Activated T-helper 1 cell treated with Interleukin-2 at 50 U/mL for 16 hours (primary cell): ENCODE measurements at places on chromosomes 11 and 22.

DNA sequence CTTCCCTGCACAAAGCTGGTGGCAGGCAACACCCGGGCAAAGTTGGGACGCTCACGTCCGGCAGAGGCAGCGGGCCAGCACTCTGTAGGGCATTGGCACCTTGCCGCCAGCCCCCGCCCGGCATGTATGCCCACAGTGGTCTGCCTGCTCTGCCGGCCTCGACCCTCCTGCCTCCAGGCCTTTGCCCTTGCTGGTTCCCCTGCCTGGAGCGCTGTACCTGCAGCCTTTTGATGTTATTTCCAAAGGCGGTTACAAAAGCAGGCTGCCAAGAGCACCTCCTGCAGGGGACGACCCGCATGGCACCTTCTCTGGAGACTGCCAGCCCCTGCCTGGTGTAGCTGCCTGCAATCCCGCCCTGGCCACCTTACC, 56.5 kb upstream of the SHISAL1 start:
- no peak for DNase-seq

DNA sequence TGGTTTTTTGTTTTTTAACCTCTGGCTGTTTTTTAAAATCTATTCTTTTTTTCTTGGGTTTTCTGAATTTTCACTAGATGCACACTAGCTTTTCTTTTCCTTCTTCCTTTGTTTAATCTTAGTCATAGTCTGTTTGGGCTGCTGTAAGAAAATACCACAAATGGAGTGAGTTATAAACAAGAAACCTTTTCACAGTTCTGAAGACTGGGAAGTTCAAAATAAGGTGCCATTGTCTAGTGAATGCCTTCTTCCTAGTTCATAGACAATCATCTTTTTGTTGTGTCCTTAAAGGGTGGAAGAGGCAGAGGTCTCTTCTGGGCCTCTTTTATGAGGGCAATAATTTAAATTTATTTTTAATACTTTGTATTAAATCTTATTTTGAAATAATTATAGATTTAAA, 532.9 kb upstream of the ANO5 start:
- DNase-seq, result no peak

- DNase-seq, result no peak
Observed at GRCh38 chr11:7079545-7080135, 9.2 kb upstream of the RBMXL2 start.

- no peak for DNase-seq
Observed at GRCh38 chr22:20646415-20646814, 127.5 kb upstream of the SERPIND1 start.

DNA sequence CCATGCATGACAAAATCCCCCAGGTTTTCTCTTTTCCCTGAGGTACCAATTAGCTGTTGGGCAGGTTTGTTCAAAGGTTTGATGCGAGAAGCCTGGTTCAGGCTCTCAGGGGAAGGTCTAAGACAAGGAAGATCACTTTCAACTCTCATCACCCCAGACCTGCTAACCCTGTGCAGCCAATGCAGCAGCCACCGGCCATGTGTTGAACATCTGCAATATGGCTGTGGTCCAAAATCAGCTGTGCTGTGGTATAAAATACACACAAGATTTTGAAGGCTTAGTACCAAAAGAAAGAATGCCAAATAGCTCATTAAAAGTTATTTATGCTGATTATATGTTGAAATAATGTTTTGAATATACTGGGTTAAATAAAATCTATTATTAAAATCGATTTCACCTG, 58.5 kb downstream of the SMCO4 start:
- no peak for DNase-seq

DNA sequence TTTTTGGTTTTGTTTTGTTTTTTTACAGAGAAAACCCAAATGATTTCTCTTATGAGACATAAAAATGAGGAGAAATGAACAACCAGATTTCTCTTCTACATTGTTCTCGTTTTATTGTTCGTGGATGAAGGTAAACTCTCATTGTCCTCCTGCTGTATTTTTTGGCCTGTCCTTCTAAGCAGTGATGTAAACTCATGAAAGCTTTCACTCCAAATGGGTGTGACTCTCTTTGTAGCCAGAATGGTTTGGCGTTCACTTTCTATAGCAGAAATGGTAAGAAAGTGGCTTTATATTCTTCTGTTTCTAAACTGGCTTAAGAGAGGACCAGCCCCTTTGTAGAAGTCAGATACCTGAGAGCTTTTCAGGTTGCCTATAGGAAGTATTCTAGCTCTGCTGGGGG, 15.5 kb upstream of the BMAL1 start:
- DNase-seq, result no peak

DNA sequence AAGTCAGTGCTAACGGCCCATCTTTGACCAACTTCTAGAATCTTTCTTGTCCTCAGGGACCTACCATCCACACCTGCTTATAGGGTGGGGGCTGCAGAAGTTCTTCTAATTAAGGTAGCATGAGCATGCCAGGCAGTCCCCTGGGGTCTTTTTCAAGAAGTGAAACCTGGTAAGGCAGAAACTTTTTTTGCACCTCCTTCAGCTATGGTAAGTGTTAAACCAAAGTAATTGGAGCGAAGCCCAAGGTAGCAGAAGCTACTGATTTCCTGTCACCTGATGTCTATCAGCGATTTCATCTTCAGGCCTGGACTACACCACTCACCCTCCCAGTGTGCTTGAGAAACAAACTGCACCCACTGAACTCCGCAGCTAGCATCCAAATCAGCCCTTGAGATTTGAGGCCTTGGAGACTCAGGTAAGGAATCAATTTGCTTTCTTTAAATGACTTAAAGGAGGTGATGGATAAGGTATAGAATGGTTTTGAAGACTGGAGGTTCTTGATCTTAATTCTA, at the start of gene MS4A1:
Gene MS4A1, plus strand, starts transcription at position 317 of the 512 bp plus-strand sequence. CDS start 6,528 bp downstream, outside the sequence.
- no peak for DNase-seq

DNA sequence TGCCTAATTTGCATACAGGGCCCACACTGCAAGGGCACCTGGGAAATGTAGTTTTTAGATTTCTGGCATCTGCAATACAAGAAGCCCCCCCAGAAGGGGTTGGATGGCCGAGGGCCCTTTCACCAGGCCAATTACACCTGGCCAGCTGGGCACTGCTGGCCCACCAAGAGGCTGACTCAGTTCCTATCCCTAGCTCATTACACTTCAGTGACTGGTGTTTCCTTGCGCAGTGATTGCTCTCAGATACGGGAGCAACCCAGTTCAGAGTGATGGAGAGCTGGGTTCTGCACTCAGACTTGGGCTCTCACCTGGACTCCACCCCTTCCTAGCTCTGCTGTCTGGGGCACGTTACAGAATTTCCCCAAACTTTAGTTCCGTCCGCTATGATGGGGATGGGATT, 81.1 kb upstream of the SHANK2 start:
- no peak for DNase-seq

DNA sequence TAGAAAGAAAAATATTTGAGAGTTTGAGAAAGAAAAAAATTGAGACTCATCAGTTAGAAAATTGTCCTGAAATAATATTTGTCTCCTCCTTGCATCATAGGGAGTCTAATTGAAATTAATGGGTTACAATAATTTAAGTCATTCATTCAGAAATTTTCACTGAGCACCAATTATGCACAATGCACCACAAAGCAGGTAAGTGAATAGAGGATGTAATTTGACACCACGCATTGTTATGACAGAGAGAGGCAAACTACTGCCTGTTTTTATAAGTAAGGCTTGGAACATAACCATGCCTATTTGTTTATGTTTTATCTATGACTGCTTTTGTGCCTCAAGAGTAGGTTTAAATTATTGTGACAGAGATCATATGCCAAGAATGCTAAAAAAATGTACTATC, 537.9 kb upstream of the FAT3 start:
- DNase-seq, result no peak

DNA sequence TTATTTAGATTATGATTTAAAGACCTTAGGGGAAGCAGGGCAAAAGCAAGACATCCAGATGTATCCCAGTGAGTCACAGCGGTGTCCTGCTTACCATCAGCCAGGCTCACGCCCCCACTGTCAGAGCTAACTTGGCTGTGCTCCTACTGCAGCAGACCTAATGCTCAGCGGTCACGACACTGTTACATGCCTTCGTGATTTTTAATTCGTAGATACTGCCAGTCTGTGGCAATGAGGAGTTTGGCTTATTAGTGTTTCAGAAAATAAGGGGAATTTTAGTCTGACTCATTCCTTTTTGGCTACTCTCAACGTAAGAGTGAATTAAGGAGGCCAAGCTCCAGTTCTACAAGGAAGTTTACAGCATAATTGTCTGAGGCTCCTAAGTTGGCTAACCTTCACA, 22.7 kb downstream of the EFCAB6 start:
- no peak for DNase-seq

DNA sequence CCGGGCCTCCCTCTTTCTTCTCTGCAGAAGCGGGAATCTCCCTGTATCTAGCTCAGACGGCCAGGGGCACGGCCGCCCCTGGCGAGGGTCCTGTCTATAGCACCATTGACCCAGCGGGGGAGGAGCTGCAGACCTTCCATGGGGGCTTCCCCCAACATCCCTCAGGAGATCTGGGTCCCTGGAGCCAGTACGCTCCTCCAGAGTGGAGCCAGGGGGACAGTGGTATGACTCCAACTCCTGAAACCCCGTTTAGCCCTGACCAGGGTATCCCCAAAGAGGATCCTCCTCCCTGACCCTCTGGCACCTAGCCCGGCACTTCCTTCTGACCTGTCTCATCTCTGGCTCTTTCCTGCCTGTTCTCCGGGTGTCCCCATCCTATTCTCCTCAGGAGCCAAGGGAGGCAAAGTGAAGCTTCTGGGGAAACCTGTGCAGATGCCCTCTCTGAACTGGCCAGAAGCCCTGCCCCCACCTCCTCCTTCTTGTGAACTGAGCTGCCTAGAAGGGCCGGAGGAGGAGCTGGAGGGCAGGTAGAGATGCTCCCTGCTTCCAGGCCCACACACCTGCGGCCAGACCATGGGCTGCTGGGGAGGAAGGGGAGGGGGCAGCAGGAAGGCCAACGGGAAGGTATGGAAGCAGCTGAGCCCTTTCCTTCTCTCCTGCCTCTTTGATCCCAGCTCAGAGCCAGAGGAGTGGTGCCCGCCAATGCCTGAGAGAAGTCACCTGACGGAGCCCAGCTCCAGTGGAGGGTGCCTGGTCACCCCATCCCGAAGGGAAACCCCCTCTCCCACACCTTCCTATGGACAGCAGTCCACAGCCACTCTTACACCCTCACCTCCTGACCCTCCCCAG, 12.9 kb downstream of the ROBO3 start:
- no peak for DNase-seq

DNA sequence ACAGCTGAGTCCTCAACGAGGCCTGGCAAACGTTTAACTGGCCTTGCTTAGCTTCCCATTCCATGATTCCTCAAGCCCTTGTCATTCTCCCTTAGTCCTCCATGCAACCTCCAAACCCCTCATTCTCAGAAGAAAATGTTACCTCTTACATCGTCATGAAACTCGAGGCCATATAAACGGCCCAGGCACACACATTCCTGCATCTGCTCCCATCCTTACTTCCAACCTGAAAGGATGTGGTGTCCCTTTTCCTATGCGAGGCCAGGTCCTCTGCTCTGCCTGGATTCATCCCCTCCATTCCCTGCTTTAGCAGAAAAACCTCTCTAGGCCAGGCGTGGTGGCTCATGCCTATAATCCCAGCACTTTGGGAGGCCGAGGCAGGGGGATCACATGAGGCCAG, 9.0 kb downstream of the MPZL3 start:
- no peak for DNase-seq

GRCh38 chr11:117544130-117544800, 216.6 kb downstream of the CEP164 start:
- no peak for DNase-seq
